CD4-positive, alpha-beta T cell treated with Interleukin-6 for 4 hours (primary cell): ENCODE measurements at places on chromosomes 3 and 15.
A peak's percentile ranks its signal among the peaks of the same experiment; 100 is the strongest.

DNA sequence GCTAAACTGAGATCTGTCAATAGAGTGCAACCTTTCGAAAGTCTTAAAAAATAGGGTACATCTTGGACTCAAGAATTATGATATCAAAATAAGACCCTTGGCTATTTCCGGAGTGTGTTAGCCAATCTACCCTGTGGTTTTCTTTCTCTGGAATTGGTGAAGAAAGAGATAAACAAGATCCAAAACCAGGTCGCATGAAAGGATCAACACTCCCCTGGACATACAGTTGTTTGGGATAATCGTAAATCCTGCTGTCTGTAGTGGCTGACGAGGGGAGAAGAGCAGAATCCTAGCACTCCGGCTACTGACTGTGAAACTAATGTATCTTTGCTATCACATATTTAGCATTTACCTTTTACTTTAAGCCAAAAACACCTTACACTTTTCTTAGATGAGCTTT, 30.9 kb downstream of the FNDC3B start:
- DNase-seq: no peak

- DNase-seq: no peak
These were observed 27.7 kb upstream of the SIAH2 start for GRCh38 chr3:150790629-150791028.

GRCh38 chr15:78617076-78617475, 3.7 kb downstream of the CHRNA3 start:
- DNase-seq: no peak

DNA sequence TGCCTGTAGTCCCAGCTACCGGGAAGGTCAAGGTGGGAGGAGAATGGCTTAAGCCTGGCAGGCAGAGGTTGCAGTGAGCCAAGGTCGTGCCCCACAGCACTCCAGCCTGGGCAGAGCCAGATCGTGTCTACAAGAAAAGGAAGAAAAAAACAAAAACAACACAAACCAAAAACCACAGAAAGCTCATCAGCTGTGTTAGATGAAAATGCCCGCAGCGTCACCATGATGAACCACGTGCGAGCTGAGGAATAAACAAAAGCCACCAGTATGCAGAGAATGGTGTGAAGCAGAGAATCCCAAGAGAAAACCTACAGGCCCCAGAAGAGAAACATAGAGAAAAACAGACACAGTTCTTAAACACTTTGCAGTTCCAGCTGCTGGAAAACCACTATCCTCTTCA, 19.7 kb upstream of the TM4SF19 start:
- DNase-seq: no peak

DNA sequence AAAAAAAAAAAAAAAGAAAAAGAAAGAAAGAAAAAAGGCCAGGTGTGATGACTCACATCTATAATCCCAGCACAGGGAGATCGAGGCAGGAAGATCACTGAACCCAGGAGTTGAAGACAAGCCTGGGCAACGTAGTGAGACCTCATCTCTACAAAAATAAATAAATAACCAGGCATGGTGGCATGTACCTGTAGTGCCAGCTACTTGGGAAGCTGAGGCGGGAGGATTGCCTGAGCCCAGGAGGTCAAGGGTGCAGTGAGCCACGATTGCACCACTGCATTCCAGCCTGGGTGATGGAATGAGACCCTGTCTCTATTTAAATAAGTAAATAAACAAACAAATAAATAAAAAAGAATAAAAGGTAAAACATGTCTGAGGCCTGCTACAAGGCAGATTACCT, 39.3 kb upstream of the LACTB start:
- DNase-seq: no peak

- no peak for DNase-seq
These were observed 4.2 kb upstream of the RLBP1 start for GRCh38 chr15:89225588-89225987.

- no peak for DNase-seq
These were observed 540.3 kb upstream of the CCDC54 start for GRCh38 chr3:106836906-106837305.

GRCh38 chr3:11818033-11818432, 28.7 kb downstream of the TAMM41 start:
- DNase-seq: no peak

DNA sequence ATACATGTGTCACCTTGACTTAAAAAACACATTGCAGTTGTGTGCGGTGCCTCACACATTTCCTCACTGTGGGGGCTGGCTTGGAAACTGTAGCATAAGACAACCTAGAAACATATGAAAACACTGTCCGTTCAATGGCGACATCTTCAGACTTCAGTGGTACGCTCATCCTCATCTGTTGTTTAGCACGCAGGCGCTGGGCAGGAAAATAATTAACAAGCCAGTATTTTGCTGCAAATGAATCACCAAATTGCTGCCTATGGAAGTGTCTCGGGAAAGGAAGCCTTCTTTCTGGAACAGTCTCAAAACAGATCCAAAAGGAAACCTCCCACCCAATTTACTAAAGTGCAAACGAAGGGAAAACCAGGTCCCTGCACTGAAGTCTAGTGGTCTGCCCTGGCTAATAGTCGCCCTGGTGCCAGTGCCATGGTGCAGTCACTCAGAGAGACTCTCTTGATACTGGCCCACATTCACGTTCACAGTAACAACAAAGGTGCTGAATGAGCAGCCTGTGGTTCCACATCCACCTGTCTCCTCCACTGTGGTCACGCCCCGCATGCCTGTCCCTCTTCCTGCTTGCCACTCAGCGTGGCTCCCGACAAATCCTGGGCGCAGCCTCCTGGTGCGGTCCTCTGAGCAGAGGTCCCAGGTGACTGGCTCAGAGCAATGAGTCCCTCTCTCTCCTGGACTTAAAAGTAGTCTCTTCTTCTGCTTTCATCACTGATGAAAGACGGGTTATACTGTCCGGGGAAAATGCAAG, 35.6 kb upstream of the MUC13 start:
- no peak for DNase-seq

GRCh38 chr3:119534296-119534695, 25.1 kb downstream of the CD80 start:
- no peak for DNase-seq

GRCh38 chr15:25690673-25691543, 172.2 kb downstream of the ATP10A start:
- no peak for DNase-seq

DNA sequence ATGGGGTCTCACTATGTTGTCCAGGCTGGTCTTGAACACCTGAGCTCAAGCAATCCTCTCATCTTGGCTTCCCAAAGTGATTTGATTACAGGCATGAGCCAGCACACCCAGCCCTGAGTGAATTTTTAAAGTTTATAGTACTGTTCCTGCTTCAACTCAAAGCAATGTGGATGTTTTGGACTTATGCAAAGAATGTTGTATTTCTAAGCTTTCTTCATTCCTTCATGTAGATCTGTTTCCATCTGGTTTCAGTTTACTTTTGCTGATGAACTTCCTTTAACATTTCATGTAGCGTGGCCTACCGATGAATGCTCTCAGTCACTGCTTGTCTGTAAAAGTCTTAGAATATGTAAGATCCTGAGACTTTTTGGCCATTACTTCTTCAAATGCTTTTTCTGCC, 23.2 kb downstream of the NRG4 start:
- DNase-seq: no peak

- no peak for DNase-seq
These were observed 124.4 kb upstream of the GAP43 start for GRCh38 chr3:115498898-115499297.

DNA sequence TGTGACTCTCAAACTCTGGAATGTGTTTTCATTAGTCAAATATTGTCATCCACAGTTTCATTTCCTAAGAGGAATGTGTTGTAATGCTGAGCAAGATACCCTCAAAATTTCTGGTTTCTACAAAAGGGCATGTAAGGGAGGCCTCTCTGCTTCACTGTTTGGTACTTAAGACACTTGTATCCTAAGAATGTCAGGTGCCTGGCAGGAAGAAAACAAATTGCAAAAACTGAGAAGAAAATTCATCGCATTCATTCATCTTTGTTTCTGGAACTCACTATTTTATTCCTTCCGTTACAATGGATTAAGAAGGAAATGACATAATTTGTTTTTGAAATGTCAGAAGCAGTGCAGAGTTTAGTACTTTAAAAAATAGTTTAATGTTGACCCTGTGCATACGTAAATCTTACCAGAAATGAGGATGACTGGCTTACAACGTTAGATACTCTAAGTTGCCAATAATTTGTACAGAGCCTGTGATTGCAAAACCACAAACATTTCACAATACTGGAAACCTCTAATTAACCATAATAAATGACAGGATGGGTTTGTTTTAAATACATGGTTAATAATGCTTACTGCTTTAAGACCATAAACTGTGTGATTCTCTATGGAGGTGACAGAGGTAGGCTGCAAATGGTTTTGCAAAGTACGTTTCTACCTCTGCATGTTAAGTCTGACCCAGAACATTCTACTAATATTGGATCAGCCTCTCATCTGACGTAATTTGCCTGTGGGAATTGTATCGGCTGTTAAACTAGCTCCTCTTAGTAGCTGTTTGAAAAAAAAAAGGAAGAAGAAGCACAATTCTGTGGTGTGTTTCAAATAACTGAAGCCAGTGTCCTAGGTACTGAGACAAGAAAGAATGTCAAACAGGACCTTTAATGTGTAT, 477.8 kb downstream of the RBMS3 start:
- no peak for DNase-seq

DNA sequence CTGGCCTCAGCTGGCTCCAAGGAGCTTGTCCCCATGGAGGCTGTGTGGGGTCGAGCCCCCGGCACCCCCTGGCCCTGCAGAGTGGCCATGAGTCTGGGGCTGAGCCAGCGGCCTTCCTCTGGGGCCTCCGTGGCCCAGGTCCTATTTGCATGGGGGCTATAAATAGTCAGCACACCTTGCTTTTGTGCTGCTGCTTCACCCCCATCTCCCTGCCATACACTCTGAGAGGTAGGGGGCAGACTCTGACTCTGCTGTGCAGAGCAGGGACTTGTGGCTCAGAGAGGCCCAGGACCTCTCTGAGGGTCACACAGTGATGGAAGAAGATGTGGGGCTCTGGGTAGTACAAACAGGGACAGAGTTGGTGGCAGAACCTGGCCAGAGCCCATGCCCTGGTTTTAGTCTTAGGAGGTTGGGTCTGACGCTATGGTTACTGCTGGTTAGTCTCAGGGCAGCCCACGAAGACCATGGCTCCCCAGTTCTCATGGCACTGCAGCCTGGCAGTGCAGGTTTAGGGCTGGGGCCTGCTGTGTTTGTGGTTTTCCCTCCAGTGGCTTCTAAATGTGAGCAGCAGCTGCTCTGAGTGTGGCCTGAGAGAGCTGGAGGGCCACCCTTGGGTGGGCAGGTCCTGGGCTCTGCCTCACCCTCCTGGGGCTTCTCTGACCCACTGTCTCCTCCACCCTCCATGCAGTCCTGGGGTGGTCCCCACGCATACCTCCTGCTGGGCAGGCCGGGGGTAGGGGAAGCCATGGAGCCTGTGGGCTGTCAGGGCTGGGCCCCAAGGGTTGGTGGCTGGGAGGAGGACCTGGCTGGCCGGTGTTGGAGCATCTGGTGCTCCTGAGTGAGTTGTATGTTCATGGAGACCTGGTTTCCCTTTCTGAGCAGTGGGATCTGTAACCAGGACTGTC, 13.6 kb downstream of the PRKCD start:
- DNase-seq: no peak

GRCh38 chr3:132343018-132343612, 25.9 kb downstream of the ACP3 start:
- peak; percentile 20 for DNase-seq

DNA sequence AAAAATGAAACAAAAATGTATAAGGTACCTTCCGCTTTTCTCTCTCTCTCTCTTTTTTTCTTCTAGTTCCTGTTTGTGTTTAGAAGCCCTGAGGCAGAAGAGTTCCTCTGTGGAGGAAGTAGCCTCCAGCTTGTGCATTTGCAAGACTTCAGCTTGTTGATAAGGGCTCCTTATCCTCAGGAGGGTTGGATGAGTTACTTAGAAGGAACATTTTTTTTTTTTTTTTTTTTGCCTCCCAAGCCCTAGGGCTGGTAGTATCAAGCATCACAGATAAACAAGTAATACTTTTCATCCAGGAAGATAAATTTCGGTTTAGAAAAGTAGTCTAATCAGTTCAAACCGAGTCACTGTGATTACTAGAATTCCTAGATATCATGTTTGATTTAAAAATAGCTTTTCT, 91.0 kb upstream of the CBLB start:
- DNase-seq: no peak

- no peak for DNase-seq
These were observed 68.0 kb upstream of the BOC start for GRCh38 chr3:113143353-113143752.

GRCh38 chr15:93563218-93563617, 474.2 kb upstream of the RGMA start:
- DNase-seq: no peak

DNA sequence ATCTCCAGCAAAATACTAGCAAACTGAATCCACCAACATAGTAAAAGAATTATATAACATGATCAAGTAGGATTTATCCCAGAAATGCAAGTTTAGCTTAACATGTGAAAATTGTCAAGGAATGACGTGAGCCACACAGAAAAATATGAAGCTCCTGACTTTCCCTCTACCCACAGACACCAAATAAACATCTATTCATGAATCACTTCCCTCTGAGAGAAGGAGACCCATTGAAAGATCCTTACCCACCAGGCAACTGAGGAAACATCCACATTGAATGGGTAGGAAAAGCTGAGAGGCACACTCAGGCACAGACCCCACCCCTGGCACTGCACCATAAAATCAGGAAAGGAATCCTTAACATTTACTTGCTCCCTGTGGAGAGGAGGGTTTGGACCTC, 102.2 kb upstream of the MANF start:
- no peak for DNase-seq

GRCh38 chr3:138818185-138818860, 16.4 kb downstream of the PIK3CB start:
- no peak for DNase-seq

DNA sequence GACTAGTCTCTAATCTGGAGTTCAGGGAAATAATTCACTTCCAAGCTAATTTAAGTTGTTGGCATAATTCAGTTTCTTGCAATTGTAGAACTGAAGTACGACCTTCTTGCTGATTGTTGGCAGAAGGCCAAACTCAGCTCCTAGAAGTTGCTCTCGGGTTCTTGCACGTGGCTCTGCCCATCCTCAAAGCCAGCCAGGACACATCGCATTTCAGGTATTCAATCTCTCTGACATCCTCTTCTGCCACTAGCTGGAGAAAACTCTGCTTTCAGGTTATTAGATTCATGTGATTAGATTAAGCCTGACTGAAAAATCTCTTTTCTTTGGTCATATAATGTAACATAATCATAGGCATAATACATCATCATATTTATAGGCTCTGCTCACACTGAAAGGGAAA, 362.0 kb downstream of the ZPLD1 start:
- no peak for DNase-seq
